Caco-2 (cell line): ENCODE measurements at places on chromosomes 2 and 18. TPM values are rescaled to one million over a fixed set of nuclear protein-coding genes. Genes with fewer than 3 reads are reported as not detected.

DNA sequence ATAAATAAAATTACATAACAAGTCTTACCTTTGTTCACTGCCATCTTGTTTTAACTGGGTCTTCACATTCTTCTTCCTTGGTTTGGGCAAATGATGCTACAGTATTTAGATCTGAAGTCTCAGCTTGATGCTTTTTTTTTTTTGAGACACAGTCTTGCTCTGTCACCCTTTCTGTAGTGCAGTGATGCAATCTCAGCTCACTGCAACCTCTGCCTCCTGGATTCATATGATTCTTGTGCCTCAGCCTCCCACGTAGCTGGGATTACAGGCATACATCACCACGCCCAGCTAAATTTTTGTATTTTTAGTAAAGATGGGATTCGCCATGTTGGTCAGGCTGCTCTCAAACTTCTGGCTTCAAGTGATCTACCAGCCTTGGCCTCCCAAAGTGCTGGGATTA is 53.2 kb upstream of the MAT2A start:
- DNase-seq = no peak

DNA sequence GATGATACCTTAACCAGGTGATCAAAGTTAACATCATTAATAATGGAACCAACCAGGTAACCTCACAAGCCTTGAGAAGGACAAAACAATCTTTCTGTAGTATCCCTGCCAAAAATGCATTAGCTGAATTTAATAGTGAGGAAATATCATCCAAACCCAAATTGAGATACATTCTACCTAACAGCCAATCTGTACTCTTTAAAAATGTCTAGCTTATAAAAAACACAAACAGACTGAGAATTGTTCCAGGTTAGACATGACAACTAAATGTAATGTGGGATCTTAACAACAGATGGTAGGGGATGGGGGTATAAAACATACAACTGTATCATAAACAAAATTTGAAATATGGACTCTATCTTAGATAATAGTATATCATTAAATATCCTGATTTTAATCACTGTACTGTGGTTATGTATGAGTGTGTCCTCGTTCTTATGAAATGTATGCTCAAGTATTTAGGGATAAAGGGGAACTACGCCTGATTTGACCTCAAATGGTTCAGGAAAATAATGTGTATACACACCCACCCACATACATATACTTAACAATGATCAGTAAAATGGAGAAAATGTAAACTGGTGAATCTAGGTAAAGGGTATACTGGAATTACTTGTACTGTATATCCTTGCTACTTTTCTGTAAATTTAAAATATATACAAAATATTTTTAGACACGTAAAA is 1.7 kb downstream of the FANCL start:
- no peak for DNase-seq

GRCh38 chr2:109057686-109058085 is 68.7 kb upstream of the EDAR start:
- no peak for DNase-seq

DNA sequence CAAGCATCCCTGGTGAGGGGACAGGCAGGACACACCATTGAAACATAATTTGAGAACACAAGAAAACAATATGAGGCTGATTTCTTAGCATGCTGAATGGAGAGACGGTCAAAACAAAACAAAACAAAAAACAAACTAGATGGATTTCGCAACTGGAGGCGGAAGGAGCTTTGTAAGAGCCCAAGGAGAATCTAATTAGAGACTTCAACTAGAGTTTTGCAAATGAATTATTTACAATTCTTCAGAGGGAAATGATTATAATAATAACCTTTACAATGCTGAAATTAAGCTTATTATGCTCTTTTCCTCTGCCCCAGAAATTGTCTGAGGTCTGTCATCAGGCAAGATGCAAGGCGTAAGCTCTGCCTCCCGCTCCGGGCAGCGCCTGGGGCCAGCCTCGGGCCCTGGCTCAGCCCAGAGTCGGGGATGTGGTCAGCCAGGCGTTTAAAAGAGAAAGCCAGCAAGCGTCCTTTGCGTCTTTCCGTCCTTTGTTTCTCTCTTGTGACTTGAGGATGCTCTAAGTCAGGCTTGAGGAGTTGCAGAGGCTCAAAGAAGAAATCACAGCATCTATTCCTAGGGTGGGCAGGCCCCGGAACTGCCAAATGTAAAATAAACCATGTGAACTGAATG is 139.6 kb downstream of the TWIST2 start:
- DNase-seq = no peak

DNA sequence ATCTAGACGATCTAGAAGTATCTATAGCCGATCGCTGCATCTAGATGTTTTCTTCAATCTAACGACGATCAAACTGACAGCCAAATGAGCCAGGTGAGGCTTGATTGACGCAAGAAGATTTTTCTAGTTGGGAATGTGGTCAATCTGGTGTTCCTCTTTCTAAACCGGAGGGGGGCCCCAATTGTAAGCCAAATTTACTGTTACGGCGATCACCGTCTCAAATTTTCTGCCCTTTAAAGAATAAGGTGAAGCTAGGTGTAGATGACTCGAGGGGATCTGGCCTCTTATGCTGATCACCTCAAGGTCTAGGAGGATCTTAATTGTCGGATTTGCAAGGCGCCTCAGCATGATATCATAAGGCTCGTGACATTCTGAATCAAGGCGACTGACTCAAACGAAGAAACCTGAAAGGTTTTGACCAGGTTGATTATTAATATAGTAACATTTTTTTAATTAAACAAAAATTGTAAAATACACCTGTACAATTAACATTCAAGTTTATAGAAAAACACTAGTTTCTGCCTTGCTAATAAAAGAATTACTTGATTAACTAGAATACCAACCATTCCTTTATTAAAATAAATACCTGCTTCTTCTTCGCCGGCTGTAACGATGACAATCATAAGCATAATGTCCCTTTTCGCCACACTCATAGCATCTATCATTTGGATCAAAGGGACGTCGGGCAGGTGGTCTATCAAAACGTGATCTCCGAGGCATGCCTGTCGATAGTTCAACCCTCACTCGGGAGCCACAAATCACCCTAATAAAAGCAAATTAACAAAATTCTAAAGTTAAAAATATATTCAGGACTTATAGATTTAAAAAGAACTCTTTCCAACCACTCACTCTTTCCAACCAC is 2.0 kb downstream of the SRSF7 start:
- no peak for DNase-seq

CEP76 gene
- total RNA-seq = 26.4 and 29.7 TPM in 2 replicates

CDK15 gene
- not detected in 2 replicates for total RNA-seq

INHA gene
- 1.5 TPM in 2 replicates for total RNA-seq

CCNYL1 gene
- 39.4 and 40.7 TPM in 2 replicates for total RNA-seq

- no peak for DNase-seq
Measured at GRCh38 chr2:41903474-41904135, 144.2 kb upstream of the PKDCC start.

- no peak for DNase-seq
Measured at GRCh38 chr18:3514312-3515216, 64.6 kb downstream of the TGIF1 start.

CERKL gene
- total RNA-seq = not detected in 2 replicates

CLEC4F gene
- 0.16 TPM in 1 of 2 replicates, not detected in the other for total RNA-seq

BOLL gene
- not detected in 2 replicates for total RNA-seq

DNA sequence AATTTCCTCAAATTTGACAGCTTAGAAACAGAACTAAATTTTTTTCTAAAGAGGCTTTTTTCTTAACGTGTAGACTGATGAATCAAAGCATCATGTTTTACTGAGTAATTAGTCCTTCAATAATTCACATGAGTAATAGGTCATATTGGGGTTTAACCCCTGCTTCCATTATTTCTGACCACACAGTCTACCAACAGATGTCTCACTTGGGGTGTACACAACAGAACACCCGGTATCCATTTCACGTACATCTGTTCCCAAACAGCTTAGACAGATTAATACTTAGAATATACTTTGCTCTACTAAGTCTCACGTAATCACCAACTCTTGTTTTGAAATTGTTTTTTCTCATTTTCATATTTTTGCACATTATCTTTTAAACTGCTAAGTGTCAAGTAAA is 14.8 kb downstream of the CERKL start:
- no peak for DNase-seq

KANSL1L gene
- total RNA-seq = 5.3 and 5.7 TPM in 2 replicates
